Stimulated activated CD8-positive, alpha-beta memory T cell treated with anti-CD3 and anti-CD28 coated beads, Interleukin-7, amount 100 ng/mL, for 1 hour (primary cell): ENCODE measurements at places on chromosomes 7 and 10.

GRCh38 chr10:79322616-79323543, 24.4 kb upstream of the PPIF start:
- peak; percentile 57 for DNase-seq

DNA sequence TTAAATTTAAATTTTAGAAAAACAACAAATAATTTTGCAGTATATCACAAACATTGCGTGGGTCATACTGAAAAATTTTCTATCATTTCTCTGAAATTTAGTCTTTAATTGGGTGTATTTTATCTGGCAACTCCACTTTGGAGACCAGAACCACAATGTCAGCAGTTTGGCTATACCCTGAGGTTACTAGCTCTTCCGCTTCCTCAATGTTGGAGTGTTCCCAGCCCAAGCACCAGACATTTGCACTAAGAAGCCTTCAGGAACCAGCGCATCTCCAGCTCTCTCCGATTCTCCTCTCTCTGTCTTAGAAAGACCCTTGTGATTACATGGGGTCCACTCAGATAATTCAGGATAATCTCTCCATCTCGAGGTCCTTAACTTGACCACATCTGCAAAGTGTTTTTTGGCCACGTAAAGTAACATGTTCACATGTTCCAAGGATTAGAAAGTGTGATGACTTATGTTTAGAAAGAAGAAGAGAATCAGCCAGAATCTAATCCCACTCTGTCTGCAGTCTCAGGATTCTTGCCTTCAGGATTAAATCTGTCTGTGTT, 43.1 kb upstream of the ADRB1 start:
- no peak for DNase-seq

GRCh38 chr10:45241865-45242520, 73.4 kb downstream of the OR13A1 start:
- DNase-seq = no peak

DNA sequence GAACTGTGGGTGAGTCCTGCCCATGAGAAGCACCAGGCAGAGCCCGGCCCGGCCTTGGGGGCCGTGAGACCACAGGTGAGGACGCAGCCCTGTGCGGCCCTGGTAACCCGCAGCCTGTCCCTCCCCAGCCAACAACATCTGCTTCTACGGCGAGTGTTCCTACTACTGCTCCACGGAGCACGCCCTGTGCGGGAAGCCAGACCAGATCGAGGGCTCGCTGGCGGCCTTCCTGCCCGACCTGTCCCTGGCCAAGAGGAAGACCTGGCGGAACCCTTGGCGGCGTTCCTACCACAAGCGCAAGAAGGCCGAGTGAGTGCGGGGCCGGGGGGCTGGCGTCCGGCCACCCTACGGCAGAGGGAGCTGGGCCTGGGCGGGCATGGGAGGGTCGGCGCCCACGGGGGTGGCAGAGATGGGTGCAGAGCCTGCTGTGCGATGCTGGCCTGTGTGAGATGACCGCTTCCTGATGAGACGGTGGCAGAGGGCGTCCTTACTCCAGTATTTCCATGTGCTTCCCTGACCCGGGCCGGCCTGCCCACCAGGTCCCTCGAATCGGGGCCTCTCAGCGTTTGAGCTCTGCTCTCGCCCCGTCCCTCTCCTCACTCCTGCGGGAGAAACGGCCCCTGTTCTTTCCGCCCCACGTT, 34.1 kb upstream of the FOXL3 start:
- no peak for DNase-seq

- DNase-seq = no peak
Measured at GRCh38 chr10:42875798-42876341, 93.3 kb downstream of the BMS1 start.

GRCh38 chr10:84015877-84016595, 123.3 kb upstream of the GHITM start:
- DNase-seq = no peak

DNA sequence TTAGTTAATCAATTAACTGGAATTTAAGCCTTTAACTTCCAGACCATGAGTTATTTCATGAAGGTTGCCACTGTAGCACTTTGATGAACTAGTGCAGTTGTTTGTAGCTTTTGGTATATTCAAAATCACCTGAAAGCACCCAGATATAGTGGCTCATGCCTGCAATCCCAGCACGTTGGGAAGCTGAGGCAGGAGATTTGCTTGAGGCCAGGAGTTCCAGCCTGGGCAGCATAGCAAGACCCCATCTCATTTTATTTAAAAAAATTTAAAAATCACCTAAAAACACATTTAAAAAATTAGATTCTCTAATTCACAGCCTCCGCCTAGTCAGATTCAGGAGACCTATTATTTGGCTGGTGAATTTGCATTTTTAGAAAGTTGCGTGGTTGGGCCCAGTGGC, 9.0 kb downstream of the TBC1D12 start:
- no peak for DNase-seq

GRCh38 chr10:68566351-68566750, 6.2 kb downstream of the TET1 start:
- no peak for DNase-seq

DNA sequence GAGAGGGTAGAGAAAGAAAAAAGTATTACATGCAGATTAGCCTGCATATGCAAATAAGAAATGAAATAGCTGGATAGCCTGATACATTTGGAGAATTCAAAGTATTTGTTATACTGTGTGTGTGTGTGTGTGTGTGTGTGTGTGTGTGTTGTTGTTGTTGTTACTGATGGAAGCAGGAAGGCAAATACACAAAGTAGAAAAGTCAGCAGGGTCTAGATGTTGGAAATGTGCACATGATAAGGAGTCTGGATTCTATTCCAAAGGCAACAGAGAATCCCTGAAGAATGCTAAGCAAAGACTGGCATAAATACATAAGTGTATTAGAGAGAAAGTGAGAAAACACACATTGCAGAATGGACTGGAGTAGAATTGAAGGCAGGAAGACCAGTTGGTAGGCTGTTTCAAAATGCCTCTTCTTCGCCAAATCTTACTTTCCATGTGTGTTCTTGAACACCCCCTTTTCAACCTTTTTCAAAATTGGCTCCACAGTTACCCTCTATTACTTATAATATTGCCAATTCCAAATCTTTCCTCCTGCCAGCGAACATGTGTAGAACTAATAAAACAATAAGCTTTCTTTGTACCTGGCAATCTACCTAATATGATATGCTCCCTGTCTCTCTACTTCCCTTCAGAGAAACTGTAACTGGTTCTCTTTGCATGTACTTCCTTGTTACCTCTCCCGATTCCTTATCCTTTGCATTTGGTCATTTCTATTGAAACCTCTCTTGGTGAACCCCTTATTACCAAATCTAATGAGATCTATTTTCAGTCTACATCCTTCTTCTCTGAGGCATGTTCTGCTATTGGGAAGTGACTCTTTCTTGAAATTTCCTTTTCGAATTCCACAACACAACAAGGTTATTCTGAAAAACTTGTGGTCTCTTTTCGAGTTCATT, 6.2 kb downstream of the CPED1 start:
- DNase-seq = no peak

GRCh38 chr10:112246-112645, 23.0 kb upstream of the ZMYND11 start:
- DNase-seq = no peak

DNA sequence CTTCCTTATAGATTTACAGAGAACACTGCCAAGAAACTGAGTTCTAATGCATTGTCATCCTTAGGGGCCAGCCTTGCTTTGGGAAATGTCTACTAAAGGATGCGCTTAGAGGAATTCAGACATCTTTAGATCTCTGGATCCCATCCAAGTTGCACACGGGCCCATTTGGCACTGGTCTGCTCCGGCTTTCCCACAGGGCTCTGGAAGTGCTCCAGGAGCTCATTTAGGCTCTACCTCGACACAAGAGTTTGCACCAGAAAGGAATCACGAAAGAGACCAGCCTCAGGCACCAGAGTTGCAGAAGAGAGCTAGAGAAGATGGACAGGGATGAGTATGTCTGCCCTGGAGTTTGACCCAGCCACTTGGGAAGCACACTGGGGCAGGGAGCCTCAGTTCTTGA, 150.1 kb upstream of the TMEM72 start:
- DNase-seq = no peak

DNA sequence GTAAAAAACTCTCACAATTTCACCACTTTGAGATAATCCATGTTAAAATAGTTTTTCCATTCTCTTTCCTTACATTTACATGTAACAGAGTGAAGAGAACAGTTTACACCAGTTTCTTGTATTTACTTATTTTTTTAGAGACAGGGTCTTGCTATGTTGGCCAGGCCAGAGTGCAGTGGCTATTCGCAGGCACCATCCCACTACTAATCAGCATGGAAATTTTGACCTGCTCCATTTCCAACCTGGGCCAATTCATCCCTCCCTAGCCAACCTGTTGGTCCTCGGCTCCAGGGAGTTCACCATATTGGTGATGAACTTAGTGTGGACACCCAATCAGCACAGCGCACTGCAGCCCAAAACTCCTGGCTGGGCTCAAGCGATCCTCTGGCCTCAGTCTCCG, 74.1 kb downstream of the LYZL2 start:
- no peak for DNase-seq

GRCh38 chr10:72085864-72086465, 2.4 kb downstream of the SPOCK2 start:
- no peak for DNase-seq

GRCh38 chr10:118955531-118955930, 74.0 kb upstream of the NANOS1 start:
- no peak for DNase-seq
